ENCODE measurements at places on chromosomes 6 and 20.

- DNase-seq = no peak
Measured at GRCh38 chr6:111691345-111692225, 85.9 kb upstream of the TRAF3IP2 start.

DNA sequence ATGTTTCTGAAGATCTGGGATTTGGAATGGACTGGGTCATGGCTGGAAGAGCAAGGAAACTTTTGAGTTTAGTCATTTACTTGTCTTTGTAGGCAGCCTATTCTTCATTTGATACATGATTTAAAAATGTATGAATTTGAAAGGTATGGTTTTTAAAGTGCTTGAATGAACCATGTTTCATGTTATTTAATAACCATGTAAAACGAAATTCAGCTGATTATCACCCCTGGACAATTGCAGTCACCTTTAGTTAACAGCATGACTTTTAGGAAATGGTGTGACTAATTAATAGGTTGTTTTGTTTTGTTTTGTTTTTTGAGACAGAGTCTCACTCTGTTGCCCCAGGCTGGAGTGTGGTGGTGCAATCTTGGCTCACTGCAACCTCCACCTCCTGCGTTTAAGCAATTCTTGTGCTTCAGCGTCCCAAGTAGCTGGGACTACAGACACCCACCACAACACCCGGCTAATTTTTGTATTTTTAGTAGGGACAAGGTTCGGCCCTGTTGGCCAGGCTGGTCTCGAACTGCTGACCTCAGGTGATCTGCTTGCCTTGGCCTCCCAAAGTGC, 2.1 kb downstream of the STX11 start:
- no peak for DNase-seq

DNA sequence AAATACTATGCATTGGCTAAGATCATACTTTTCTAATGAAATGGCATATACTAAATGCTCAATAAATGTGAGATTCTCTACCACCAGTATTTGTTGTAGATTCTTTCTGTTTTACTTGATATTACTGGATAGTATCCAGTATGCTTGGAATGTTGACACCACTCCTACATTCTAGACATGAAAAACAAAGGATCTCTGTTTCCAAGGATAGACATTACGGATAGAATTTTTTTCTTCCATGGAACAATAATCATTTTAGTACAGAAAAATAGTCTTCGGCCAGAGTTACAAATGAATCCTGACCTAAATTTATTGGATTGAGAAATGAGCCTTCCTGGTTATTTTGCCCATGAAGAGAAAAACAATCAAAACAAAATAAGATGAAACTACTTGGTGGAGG, 258.2 kb upstream of the NT5E start:
- DNase-seq = no peak

DNA sequence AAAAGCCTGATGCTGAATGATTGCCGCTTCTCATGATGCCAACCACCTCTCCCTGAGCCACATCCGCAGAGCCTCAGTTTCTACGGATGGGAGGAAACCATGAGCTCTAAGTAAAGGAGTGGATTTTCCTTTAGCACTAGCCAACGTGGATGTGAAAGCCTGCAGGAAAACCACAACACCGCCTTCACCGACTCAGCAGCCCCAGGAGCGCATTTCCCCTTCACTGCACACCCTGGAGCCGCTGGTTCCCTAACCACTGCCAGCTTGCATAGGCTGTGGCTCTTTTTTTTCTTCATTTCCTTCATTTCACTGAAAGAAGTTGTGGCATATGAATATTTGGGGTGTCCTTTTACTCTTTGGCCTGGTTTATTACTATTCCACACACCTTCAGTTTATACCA, 50.5 kb upstream of the SSTR4 start:
- no peak for DNase-seq

DNA sequence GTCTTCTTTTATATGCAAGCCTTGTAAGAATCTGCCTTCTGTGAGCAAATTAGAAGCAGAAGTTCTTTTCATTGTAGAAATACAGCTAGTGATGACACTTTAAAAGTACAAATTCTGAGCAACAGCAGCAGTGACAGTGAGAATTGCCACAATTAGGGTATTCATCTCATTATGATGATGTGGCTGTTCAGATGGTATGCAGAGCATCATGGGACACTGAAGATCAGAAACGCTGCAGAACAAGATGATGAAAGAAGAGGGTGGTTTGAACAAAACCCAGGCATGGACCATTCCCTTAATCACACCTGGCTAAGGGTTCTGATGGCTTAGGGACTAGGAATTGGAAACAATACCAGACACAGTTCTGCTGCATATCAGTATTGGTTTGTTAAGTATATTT, 312.7 kb upstream of the TBX18 start:
- DNase-seq = no peak

GRCh38 chr20:21391185-21391971, 5.9 kb downstream of the NKX2-4 start:
- DNase-seq = no peak

- no peak for DNase-seq
Measured at GRCh38 chr6:129494586-129494985, 215.4 kb downstream of the ARHGAP18 start.

DNA sequence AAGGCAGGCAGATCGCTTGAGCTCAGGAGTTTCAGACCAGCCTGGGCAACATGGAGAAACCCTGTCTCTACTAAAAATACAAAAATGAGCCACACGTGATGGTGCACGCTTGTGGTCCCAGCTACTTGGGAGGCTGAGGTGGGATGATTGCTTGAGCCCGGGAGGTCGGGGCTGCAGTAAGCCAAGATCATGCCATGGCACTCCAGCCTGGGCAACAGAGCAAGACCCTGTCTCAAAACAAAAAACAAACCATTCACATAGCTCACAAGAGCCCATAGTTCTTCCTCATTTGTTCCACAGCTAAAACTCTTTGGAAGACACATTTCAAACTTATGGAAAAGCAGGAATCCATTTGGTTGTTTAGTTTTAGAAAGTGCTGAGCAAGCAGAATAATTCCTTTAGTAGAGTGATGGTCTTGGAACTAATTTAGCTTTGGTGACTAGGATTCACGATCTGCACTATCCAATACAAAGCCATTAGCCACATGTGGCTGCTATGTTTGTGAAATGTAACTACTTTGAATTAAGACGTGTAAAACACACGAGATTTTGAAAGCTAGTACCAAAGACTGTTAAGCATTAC, 4.1 kb downstream of the ZNFX1 start:
- no peak for DNase-seq

GRCh38 chr6:40077315-40077714, 143.1 kb upstream of the MOCS1 start:
- no peak for DNase-seq

- DNase-seq = no peak
Measured at GRCh38 chr6:26067367-26067766, 19.9 kb upstream of the HFE start.

GRCh38 chr6:163946437-163946836, 531.9 kb downstream of the QKI start:
- DNase-seq = peak; percentile 52

DNA sequence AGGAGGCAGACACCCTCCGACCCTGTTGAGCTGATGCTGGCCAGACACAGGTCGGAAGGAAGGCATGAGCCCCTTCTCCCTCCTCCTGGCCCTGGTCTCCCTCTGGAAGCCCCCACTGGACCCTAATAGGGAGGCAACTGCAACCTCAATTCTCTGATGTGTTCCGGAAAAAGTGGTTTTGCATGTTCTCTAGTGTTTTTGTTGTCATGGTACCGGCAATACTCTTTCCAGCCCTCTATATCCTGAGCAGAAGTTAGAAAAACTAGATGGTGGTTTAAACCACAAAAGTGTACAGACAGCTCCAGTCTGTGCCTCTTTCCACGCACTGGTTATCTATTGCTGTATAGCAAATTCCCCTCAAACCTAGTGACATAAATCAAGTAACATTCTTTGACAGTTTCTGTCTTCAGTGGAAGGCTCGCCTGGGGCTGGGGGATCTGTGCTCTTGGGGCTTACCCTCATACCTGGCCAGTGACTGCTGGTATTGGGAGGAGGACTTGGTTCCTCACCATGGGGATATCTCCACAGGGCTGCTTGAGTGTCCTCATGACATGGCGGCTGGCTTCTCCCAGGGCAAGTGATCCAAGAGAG, 37.0 kb downstream of the SYTL3 start:
- no peak for DNase-seq

GRCh38 chr6:89085409-89086205, 5.1 kb downstream of the PNRC1 start:
- DNase-seq = no peak

DNA sequence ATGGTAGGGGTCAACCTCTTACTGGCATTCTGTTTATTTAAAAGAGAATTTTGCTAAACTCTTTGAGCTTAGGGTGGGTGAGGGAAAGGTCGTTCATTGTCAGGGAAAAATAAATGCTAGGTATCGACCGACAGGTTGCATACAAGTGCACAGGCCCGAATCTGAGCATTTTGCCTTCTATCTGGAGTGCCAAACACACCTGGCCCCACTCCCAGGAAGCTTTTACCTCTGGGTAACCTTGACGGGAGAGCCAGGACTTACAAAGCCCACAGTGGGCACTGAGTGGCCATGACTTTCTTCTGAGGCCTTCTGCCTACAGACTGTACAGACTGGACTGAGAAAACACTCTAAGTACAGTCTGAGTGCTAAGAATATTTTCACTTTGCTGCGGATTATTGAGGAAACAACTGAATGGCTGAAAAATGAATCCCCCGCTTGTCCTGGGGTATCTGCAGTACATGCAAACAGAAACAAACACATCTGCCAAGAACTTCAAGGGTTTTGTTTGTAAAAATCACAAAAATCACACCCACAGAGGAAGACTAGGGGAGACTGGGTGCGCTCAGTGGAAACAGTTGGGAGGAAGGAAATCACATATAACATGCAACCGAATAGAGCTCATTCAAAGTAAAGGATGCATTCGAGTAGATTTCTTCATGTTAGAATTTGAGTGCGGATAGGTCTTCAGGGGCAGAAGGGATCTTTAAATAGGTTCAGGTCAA, 152.8 kb downstream of the NFATC2 start:
- DNase-seq = no peak

DNA sequence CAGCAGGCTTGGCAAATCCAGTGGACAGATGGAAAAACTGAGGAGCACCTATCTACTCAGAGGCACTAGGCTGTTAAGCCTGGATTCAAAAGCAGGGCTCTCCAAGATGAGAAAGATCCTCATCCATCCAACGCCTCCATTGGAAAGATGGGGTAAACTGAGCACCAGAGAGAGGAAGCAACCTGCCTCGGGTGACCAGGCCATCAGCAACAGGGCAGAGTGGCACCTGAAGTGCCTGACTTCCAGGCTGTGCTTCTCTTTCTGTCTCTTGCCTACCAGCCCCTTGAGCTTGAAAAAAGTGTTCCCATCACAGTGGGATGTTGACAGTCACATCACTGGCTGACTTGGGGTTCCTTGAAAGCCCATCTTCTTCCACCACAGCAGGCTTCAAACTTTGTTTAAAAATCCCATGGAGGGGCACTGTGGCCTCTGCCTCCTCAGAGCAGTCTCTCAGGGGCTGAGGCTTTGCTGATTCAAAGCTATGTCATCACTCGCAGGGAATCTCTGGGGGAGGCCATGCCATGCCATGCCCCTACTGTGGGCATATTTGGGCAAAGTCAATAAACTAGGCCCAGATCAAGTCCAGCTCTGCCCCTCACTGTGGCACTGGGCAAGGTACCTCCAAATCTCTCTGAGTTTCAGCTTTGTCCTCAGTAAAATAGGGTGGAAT, 44.8 kb upstream of the TGM2 start:
- no peak for DNase-seq

DNA sequence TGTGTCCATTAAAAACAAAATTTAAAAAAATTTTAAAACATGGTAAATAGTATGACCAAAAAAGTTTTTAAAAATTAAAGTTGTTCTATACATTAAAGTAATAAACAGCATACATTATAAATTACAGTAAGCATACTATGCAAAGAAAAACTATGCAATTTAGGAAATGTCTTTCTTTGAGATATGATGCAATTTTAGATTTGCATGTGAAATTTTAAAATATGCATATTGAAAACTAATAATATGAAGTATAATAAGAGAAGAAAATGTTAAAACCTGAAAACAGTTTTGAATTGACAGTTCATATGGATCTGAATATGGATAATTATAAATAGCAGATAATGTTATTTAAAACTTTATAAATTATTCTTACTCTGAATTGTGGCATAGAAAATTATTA, 43.1 kb downstream of the ASCC3 start:
- DNase-seq = no peak

GRCh38 chr6:57221936-57222742, at the start of gene RAB23:
TSS of gene RAB23 (minus strand) at chr6:57222307. CDS start at chr6:57210380, 11,927 bp downstream.
- peak; percentile 82 for DNase-seq

DNA sequence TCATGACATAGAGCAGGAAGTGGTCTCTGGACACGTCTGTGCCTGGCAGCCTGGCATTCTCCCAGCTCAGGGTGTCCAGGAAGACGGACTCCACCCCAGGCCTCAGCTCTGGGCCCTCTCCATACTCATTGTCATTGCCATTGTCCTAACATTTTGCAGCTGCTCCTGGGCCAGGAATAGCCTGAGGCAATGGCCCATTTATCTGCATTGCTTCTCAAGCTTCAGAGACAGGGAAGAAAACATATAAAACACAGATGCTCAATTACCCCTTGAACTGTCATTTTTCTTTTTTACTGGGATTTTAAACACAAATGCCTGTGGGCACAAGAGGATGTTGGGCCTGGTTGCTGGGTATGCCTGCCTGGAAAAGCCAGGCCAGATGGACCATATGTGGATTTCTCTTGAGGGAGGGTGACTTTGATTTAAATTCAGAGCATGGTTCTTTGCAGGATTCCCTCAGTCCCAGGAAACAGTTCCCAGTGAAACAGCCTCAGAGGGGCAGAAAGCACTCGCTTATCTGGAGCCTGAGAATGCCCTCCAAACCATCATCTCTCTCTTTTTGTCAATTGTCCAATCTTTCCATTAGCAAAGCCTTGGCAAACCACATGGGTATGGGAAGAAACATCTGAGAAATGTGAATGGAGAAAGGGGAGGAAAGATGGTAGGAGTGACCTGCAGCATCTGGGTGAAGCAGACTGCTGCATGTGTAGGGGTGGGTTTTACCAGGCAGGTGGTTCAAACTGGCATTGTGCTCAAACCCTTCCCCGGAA, 17.9 kb downstream of the LAMP5 start:
- DNase-seq = no peak

- no peak for DNase-seq
Measured at GRCh38 chr6:43200541-43200940, 18.5 kb downstream of the CUL9 start.

- DNase-seq = no peak
Measured at GRCh38 chr6:4348462-4349112, 213.2 kb upstream of the ECI2 start.

DNA sequence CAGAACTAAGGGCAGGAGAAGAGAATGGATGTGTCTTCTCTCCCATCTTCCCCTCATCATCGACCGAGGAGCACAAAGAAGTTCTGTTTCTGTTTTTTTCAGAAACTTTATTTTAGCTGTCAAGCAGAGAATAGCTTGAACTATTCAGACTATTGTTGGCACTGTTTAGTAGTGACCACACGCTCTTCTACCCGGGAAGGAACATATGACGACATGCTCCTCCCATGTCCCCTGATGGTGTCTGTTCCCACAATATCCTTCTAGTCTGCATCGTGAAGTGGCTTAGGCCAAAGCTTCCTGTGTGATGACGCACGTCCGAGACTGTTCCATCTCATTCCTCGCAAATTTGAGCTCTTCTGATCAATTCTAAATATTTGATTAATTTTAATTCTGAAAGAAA, 27.2 kb upstream of the KIF25 start:
- peak; percentile 23 for DNase-seq

- no peak for DNase-seq
Measured at GRCh38 chr20:31758521-31758920, 19.4 kb downstream of the TPX2 start.

GRCh38 chr6:40358473-40359460, 228.4 kb downstream of the LRFN2 start:
- DNase-seq = no peak
